ENCODE measurements at places on chromosomes 7 and 10. TPM values are rescaled to one million over a fixed set of nuclear protein-coding genes. Genes with fewer than 3 reads are reported as not detected.

ZNF425 gene
- 2.4 TPM for total RNA-seq

ASZ1 gene
- not detected for total RNA-seq

TAS2R40 gene
- not detected for total RNA-seq

LRMDA gene
- total RNA-seq = 12.7 TPM

KCNMA1 gene
- total RNA-seq = 11.7 TPM

CAV1 gene
- total RNA-seq = 243 TPM

Measured in skin of body (tissue), 3 donors.